ENCODE measurements at places on chromosomes 7 and 10. TPM values are rescaled to one million over a fixed set of nuclear protein-coding genes. Genes with fewer than 3 reads are reported as not detected.

Gene AFAP1L2
- 17.1 TPM for total RNA-seq

Gene ZNF117
- total RNA-seq = 5.4 TPM

Gene LGI1
- not detected for total RNA-seq

Gene PPP1R9A
- 2.6 TPM for total RNA-seq

DNA sequence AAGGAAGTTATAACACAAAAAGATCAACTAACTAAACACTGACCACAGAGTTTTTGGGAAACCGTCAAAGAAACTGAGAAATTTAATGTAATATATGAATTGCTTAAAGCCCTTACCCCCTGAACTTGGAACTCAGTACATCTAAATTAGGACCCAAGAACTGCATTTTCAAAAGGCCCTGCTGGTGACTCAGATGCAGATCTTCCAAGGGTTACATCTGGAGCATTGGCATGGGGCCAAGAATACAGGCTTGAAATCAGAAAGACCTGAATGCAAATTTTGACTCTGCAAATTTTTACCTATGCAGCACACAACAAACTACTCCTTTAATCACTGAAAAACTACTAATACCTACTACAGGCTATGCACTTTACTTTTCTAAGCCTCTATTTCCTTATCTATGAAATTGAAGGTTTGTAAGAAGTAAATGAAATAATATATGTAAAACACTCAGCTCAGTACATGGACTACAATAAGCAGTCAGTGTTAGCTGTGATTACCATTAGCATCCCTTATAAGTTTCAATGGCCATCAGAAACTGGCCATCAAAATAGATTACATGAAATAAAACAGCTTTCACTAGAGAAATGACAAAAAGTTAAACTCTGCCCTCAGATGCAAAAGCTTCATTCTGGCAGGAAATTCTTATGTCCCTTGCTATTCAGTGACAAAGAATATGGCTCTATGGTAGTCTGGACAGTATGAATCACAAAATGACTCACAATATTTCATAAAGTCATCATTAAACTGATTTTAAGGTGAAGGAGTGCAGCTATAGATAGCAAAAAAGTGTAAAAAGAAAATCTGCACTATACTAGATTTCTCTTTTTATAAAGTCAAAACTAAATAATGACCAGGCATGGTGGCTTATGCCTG lies 43.6 kb downstream of the NSUN6 start:
- DNase-seq = peak; percentile 84

- DNase-seq = no peak
Observed at GRCh38 chr10:97805096-97805884, 33.5 kb upstream of the SFRP5 start.

- DNase-seq = no peak
Observed at GRCh38 chr7:25381818-25382589, 153.7 kb upstream of the NPVF start.

- DNase-seq = peak; percentile 21
Observed at GRCh38 chr10:129140921-129141885, 325.8 kb upstream of the MGMT start.

DNA sequence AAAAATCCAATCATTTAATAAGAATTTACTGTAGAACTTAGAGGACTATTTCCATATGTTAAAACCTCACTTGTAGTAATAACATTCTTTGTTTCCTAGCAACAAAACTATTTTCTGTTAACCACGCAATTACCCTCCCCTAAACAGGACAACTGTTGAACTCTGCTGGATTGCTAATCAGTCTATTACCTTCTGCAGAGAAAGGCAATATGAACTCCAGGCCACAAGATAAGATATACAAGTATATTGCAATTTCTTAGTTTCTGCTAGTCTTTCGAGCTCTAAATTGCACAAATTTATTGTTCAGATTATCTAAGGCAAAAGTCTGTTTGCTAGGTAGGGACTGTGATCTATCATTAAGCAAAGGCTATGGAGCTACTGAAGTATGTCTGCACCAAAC lies 920.1 kb upstream of the LRRN3 start:
- DNase-seq = no peak

DNA sequence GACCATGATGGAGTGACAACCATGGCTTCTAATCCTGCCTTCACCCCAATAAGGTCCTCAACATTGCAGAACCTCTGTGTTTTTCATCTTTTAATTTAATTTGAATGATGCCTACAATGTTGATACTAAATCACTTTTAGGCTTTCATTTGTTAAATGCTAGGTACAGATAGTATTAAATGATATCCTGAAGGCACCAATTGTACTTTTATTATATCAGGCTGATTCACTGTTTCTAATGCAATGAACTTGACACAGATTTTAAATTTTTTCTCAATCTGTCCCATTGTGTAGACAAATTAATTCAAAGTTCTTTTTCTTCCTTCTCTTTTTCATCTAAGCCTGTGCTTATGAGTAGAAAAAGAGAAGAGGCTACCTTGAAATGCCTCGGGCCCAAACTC lies 5.2 kb downstream of the EPDR1 start:
- no peak for DNase-seq

DNA sequence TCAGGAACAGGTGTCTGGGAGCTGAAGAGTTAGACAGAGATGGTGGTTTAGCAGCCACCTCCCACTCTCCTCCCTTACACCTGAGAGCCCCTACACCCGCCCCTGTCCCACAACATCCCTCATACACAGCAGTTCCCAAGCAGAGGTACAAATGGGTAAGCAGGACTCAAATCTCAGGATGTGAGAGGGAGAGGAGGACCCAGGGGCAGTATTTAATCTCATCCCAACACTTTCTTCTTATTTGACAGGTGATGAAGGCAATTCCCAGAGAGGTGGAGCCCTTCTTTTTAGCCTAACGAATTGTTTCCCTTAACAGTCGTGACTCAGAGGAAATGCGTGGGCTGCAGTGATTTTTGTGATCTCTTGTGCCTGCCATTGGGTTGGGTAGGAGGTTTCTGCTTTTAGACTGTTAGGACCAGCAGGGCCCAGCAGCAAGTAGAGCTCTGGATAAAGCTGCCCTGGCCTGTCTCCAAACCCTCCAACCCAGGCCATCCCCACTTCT lies 191.3 kb downstream of the HECW1 start:
- peak; percentile 81 for DNase-seq

GRCh38 chr10:9869205-9869604 lies 1148.5 kb upstream of the CELF2 start:
- DNase-seq = peak; percentile 16

DNA sequence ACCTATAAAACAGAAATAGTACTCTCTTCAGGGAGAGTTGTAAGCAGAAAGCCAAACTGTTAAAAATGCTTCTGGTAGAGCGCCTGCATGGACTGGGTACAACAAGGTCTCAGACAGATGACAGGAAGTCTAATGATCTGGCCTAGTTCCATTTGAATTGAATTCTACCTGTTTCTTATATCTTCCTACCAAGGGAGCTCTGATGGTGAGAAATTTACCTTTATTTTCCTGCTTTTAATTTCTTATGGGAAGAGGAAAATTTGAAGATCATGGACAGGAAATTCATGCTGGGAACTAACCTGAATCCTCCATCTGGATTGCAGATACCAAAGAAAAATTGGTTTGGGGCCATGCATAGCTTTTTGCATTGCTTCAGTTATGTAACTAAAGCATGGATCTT lies 63.3 kb downstream of the BMPER start:
- no peak for DNase-seq

- DNase-seq = no peak
Observed at GRCh38 chr10:34347131-34347530, 468.0 kb downstream of the PARD3 start.

DNA sequence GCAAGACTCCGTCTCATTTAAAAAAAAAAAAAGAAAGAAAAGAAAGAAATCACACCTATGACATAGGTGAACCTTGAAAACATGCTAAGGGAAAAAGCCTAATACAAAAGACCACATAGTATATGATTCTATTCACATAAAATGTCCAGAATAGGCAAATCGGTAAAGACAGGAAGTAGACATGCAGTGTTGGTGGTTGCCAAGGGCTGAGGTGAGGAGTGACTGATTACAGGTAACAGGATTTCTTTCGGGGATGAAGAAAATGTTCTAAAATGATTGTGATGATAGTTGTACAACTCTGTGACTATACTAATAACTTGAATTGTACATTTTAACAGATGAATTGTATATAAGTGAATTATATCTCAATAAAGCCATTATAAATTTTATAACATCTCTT lies 3.3 kb downstream of the XPNPEP1 start:
- no peak for DNase-seq

Measured in Daoy (cell line).